ENCODE measurements at places on chromosomes 4 and X. TPM values are rescaled to one million over a fixed set of nuclear protein-coding genes. Genes with fewer than 3 reads are reported as not detected.

The CC2D2A gene
- polyA plus RNA-seq = 13.7 TPM

The CENPI gene
- polyA plus RNA-seq = 0.56 TPM

The CT45A5 gene
- 0.94 TPM for polyA plus RNA-seq

The ZNF674 gene
- polyA plus RNA-seq = 4.7 TPM

The LUZP4 gene
- not detected for polyA plus RNA-seq

The IL1RAPL1 gene
- polyA plus RNA-seq = 27.3 TPM

The GPR143 gene
- 22.3 TPM for polyA plus RNA-seq

The MRFAP1L1 gene
- polyA plus RNA-seq = 100 TPM

The FGA gene
- polyA plus RNA-seq = not detected

The SASH3 gene
- polyA plus RNA-seq = not detected

The ETDA gene
- polyA plus RNA-seq = not detected

The OTUD4 gene
- 20.2 TPM for polyA plus RNA-seq

The FRMD7 gene
- not detected for polyA plus RNA-seq

The RTL9 gene
- polyA plus RNA-seq = not detected

The DDIT4L gene
- polyA plus RNA-seq = 1.8 TPM

The ZMAT1 gene
- polyA plus RNA-seq = 17.6 TPM

The XAGE1A gene
- not detected for polyA plus RNA-seq

The SMIM31 gene
- polyA plus RNA-seq = not detected

The PDE6B gene
- 0.53 TPM for polyA plus RNA-seq

The QRFPR gene
- not detected for polyA plus RNA-seq

The VSIG4 gene
- polyA plus RNA-seq = not detected

The DUSP21 gene
- polyA plus RNA-seq = not detected

The CT55 gene
- polyA plus RNA-seq = not detected

The ADGRG2 gene
- polyA plus RNA-seq = not detected

The TMEM47 gene
- polyA plus RNA-seq = 9.3 TPM

The PABPC1L2B gene
- not detected for polyA plus RNA-seq

The ADAMTS3 gene
- not detected for polyA plus RNA-seq

The PTPN13 gene
- 53.2 TPM for polyA plus RNA-seq

The MAGEA10 gene
- polyA plus RNA-seq = not detected

The SLITRK2 gene
- 50.3 TPM for polyA plus RNA-seq

The ALG13 gene
- 49.5 TPM for polyA plus RNA-seq
